ENCODE measurements at places on chromosomes 7 and 10.
A peak's percentile ranks its signal among the peaks of the same experiment; 100 is the strongest.

- DNase-seq, result no peak
Measured at GRCh38 chr10:23362069-23362830, 17.7 kb upstream of the C10orf67 start.

GRCh38 chr7:82760831-82761230, 317.3 kb upstream of the CACNA2D1 start:
- DNase-seq, result no peak

DNA sequence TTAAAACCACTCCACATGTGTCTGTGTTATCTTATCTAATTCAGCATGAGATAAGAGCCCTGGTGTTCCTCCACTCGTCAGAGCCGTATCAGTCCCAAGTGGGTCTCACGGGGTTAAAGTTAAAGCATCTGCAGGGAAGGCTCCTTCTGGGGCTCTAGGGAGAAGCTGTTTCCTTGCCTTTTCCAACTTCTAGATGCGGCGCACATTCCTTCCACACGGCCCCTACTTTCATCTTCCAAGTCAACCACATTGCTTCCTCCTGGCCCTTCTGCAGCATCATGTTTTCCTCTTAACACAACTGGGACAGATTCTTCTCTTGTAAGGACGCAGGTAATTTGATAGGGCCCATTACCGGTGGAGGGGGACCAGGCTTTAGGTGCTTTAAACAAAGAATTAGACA, 620.1 kb upstream of the DPP6 start:
- peak; percentile 24 for DNase-seq

- no peak for DNase-seq
Measured at GRCh38 chr7:90833443-90833842, 237.3 kb downstream of the CDK14 start.

GRCh38 chr7:671415-672042, 55.0 kb upstream of the DNAAF5 start:
- DNase-seq, result no peak

- DNase-seq, result no peak
Measured at GRCh38 chr7:318878-319661, 29.1 kb downstream of the FOXL3 start.
